Natural killer cell (primary cell): ENCODE measurements at places on chromosomes 5 and 9.
A peak's percentile ranks its signal among the peaks of the same experiment; 100 is the strongest.

DNA sequence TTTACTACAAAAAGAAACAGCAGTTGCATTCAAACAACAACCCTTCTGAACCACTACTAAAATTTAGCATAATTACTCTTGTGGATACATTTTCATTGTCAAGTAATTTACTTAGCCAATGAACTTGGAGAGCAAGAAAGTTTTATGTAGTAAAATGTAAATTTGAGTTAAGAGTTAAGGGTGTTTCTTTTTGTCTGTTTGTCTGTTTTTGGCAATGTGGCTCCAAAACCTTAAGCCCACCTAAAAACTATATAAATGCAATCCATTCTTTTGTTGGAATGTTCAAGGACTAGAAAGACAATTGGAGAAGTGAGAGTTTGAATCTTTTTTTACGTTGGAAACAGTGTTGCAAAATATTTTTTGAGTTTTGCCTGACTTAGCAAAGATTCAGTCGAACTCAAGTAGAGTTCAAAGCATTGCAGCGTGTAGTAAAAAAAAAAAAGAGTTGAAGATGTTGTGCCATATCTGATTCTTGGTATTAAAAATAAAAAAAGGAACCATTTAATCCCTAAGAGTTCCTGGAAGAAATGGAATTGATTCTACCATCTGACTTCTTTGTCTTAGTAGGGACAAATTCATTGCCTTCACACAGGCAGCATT lies 867 bp downstream of the SYK start:
- DNase-seq = no peak

GRCh38 chr5:151483176-151483575 lies 35.8 kb downstream of the SLC36A1 start:
- DNase-seq = no peak

GRCh38 chr9:86064220-86064619 lies 35.1 kb downstream of the GOLM1 start:
- no peak for DNase-seq

GRCh38 chr9:130284690-130285089 lies 19.1 kb downstream of the HMCN2 start:
- DNase-seq = no peak

DNA sequence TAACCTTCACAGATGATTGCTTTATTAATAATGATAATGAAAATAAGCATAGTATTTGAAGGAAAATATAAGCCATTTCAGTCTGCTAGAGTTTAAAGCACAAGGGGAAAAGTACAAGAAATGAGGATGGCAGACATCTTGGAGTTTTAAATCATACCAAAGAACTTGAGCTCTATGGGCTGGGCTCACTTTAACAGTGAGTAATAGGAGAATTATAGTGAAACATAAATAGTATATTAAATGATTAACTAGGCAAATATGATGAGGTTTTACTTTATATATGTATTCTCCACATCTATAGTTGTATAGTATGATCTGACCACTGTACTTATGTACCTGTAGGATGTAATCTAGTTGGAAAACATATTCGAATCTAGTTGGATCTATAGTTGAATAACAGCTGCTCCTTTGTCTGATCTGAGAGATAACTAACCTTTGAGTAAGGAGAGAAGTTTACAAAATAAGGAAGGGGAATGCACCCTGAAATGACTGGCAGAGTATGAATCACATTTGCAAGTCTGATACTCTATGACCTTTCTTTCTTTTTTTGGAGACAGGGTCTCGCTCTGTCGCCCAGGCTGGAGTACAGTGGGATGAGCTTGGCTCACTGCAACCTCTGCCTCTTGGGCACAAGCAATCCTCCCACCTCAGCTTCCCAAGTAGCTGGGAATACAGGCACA lies 17.6 kb downstream of the MEGF9 start:
- no peak for DNase-seq

DNA sequence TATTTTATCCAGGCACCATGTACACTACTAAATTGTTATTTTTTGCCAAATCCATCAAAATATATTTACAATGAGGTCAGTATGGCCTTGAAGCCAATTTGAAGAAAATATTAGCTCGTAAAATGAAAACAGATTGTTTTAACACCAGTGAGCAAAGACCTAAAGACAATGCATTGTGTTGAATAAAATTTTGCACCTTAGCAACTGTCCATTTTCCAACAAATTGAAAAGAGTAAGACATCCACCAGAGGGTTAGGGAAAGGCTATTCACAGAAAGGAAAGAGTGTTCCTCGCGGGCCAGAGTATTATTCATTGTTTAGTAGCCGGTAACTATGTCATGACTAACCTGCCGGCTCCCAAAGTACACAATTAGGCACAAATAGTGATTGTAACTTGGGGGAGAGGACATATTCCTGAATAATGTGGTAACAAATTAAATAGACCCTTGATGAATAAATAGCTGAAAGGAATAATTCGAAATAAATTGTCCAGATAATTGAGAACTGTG lies 213.3 kb downstream of the DNAH5 start:
- no peak for DNase-seq

- DNase-seq = no peak
Measured at GRCh38 chr5:4233671-4234070, 638.0 kb downstream of the IRX1 start.

DNA sequence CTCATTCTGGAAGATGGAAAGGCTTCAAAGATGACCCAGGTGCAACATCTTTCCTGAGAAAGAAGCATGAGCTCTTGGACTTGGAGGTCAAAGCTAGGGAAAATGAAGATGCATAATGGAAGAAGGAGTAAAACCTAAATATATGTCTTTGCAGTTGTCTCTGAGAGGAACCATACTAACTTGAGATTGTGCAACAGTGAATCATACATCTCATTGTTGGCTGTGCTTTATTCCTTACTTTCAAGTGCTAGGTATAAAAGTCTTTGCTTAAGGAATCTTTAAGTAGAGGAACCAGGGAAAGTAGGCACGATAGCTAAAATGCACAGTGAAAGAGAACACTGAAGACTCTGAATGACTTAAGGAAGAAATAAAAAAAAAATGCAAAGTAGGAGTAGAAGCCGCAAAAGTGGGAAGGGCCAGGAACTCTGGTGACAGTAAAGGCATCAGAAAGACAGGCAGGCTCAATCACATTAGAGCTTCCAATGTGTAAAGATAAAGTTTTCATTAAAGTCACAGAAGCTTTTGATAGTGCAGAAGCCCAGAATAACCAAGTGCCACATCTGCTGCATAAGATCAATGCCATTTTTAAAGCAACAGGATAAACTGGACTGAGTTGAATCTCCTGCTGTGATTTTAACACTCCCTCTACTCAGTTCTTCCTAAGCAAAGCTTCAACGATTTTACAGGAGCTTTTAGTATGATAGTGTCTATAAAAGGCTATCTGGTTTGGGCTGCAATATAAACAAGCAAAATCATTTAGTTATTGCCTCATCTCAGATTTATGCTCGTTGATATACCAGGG lies 432.3 kb upstream of the EDIL3 start:
- no peak for DNase-seq

GRCh38 chr9:109108318-109108717 lies 11.4 kb downstream of the TMEM245 start:
- DNase-seq = no peak

DNA sequence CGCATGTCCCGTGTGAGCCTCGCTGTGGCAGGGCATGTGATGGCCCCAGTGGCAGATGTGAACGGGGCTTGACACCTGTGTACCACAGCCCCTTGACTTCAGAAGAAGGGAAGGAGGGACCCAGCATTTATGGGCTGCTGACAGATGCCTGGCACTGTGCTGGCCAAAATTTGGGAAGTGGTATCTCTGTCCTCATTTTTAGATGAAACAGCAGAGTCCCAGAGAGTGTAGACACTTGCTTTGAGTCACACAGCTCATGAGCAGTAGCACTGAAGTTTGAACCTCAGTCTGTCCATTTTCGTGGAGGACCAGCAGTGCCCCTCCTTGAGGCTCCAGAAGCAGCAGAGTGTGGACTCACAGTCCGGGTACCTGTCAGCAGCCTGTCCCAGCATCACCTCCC lies 16.5 kb downstream of the NEK6 start:
- DNase-seq = no peak

DNA sequence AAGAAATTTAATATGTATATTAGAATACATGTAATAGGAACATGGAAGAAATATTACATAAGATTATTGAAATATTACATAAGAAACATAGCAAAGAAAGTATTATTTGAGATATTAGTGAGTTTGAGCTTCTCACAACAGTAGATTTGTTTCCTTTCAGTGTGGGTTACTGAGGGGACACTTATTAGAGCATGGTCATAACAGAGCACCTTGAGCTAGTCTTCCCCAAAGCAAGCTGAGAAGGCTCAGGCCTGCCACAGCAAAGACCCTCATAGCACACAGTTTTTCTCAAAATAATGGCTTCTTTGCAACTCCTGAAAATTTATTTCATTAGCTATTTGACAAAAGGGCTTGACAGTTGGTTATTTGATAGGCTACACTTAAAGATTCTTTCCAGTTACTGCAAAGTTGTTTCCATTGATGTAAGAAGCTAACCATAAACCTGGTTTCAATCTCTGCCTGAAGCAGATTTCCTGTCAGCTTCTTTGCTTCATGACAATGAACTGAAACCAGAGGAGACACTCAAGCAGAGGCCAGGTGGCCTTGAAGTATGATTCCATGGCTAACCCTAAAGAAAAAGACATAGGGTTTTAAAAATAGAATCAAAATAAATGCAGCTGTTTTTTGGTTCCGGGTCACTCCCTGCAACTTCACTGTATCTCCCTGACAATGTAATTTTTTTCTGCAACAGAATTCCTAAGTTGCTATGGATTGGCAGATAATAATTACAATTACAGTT lies 68.6 kb downstream of the ERMP1 start:
- no peak for DNase-seq

DNA sequence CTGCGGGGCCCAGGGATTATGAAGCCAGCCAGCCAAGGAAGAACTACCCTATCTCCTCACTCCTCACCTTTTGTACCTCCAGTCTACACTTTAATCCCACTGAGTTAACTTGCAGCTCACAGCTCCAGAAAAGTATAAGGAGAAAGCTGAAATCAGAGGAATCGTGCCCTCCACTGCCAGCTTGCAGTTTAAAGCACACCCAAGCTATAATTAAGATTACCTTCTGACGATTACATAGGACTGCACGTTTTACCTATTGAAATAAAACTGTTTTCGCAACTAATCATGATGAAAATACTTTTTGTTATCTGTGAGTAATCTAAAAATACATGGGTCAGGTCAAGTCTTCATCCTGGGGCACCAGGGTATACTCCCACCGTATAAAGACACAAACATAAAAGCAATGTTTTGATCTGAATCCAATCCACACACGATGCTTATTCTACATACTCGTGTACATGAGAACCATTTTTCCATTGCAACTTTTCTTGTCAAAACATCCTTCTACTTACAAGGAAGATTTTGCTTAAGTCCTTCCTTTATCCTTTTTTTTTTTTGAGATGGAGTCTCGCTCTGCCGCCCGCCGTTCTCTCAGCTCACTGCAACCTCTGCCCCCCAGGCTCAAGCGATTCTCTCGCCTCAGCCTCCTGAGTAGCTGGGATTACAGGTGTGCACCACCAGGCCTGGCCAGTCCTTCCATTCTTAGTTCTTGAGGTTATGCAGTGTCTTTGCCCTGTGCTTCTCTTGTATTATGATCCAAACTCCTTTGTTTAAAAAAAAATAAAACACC lies 7.6 kb downstream of the RPL37 start:
- no peak for DNase-seq

DNA sequence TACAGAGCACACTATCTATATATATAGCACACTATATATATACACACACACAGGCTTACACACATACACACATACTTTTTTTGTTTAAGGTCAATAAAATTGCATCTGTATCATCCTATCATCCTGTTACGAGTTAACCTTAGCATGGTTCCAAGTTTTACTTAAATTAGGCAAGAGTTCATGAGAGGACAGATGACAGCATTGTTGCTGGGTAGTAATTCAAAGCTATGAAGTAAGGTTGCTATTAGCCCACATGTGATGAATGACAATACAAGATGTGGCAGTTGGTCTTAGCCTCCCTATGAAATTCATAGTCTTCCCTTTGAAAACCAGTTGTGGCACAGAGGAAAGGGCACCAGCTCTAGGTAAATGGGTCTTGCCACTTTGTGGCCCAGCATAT lies 438.1 kb downstream of the ACTL7B start:
- no peak for DNase-seq

GRCh38 chr9:126860757-126861466 lies 473 bp downstream of the ZBTB34 start:
- peak; percentile 37 for DNase-seq

DNA sequence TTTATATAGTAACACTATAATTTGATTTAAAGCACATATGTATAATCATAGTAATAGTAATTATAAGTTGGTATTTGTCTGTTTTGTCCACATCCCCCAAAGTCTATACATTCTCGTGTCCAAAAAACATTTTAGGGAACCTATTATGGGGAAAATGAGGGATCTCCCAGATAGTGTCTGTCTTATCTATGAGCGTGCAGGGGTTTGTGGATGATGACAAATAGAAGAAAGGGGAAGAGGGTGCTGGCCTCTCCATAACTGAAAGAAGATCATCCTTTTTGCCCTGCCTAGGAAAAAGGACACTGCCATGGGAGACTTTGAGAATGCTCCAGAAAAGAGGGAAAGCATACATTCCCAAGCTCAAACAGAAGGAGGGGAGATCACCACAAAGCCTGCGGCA lies 45.3 kb downstream of the C5orf22 start:
- DNase-seq = no peak

DNA sequence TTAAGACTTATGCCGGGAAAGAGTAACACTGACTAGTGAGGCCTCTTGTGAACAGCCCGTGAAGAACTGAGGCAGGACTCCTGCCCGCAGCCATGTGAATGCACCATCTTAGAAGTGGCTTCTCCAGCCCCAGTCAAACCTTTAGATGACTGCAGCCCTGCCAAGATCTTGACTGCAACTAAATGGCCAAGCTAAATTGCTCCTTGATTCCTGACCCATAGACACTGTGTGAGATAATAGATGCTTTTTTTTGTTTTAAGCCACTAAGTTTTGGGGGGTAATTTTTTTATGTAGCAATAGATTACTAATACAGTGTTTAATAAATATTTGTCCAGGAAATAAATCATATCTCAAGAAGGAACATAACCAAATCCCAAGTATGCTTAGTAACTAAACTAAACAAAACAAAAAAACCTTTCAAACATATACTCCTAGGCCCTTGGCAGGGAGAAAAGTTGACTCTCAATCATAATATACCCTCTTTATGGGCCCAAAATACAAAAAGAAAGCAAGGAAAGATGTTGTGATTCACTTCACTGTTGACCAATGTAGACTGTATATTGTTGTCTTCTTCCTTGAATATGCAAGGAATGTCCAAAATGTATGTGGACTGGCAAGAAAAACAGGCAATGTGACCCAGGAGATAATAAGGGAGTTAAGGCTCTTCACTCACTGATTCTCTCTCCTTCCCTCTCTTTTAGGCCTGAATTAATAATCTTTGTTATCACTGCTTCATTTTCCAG lies 79.7 kb upstream of the ZNF366 start:
- DNase-seq = no peak

DNA sequence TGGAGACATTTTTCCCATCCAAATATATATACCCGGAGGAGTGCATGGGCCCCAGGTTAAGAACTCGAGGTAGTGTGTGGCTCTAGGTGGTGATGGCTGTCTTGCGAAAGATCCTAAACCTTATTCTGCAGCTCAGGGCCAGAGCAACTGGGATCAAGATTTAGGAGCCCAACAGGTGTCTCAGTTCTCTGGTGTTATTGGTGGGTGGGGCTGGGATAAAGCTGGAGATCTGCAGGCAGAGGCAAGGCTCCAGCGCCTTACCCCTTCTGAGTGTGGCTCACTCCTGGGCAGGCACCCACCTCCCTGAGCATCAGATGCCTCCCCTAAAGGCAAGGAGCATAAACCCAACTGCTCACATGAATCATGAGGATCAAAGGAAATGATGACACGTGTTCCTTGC lies 11.2 kb downstream of the UBE2QL1 start:
- DNase-seq = no peak
